Epithelial cell of umbilical artery (primary cell): ENCODE measurements at places on chromosomes 11 and 22. TPM values are rescaled to one million over a fixed set of nuclear protein-coding genes. Genes with fewer than 3 reads are reported as not detected.

PHLDA2 gene
- 7.1 and 8.1 TPM in 2 replicates for total RNA-seq

RAC2 gene
- total RNA-seq, result 8.8 and 19.5 TPM in 2 replicates

GPR83 gene
- total RNA-seq, result not detected in 2 replicates

FOLH1 gene
- total RNA-seq, result 3.6 and 4.5 TPM in 2 replicates

ADAMTS8 gene
- total RNA-seq, result not detected in 2 replicates

OR5D14 gene
- not detected in 2 replicates for total RNA-seq

YIF1A gene
- 193 and 255 TPM in 2 replicates for total RNA-seq

OR5J2 gene
- not detected in 2 replicates for total RNA-seq

ANKK1 gene
- not detected in 2 replicates for total RNA-seq

MAPK8IP1 gene
- 4.1 and 5.2 TPM in 2 replicates for total RNA-seq

FXYD2 gene
- 0.65 and 0.76 TPM in 2 replicates for total RNA-seq

CTR9 gene
- total RNA-seq, result 24.4 and 30.2 TPM in 2 replicates

ZC3H12C gene
- total RNA-seq, result 9.1 and 15.0 TPM in 2 replicates

SNX19 gene
- 39.0 and 41.5 TPM in 2 replicates for total RNA-seq

MEI1 gene
- total RNA-seq, result 1.1 and 1.3 TPM in 2 replicates

HTR3A gene
- not detected in 2 replicates for total RNA-seq

CASP1 gene
- total RNA-seq, result 4.2 and 49.7 TPM in 2 replicates

TRIM29 gene
- total RNA-seq, result not detected in 2 replicates

ASCC2 gene
- total RNA-seq, result 15.5 and 17.2 TPM in 2 replicates

APIP gene
- 30.5 and 37.4 TPM in 2 replicates for total RNA-seq

PKNOX2 gene
- total RNA-seq, result under 0.01 TPM in 1 of 2 replicates, not detected in the other

SLC5A1 gene
- 0.32 TPM in 1 of 2 replicates, not detected in the other for total RNA-seq

SLC22A6 gene
- total RNA-seq, result not detected in 2 replicates

DCHS1 gene
- total RNA-seq, result 29.0 and 30.2 TPM in 2 replicates

C22orf31 gene
- not detected in 2 replicates for total RNA-seq

MYRF gene
- 0.91 and 0.97 TPM in 2 replicates for total RNA-seq

TRIM64 gene
- total RNA-seq, result not detected in 2 replicates

TENM4 gene
- total RNA-seq, result under 0.01 and 2.3 TPM in 2 replicates

MN1 gene
- total RNA-seq, result 0.32 and 0.46 TPM in 2 replicates

SNX15 gene
- 8.1 and 8.5 TPM in 2 replicates for total RNA-seq

IL10RA gene
- total RNA-seq, result not detected in 2 replicates

EFCAB6 gene
- total RNA-seq, result 0.30 and 0.65 TPM in 2 replicates

GGA1 gene
- 28.3 and 29.6 TPM in 2 replicates for total RNA-seq

RAG1 gene
- 0.65 and 0.76 TPM in 2 replicates for total RNA-seq

CEND1 gene
- 0.32 TPM in 1 of 2 replicates, not detected in the other for total RNA-seq

OTOG gene
- not detected in 2 replicates for total RNA-seq
